ENCODE measurements at places on chromosomes 4 and X. TPM values are rescaled to one million over a fixed set of nuclear protein-coding genes. Genes with fewer than 3 reads are reported as not detected.

DNA sequence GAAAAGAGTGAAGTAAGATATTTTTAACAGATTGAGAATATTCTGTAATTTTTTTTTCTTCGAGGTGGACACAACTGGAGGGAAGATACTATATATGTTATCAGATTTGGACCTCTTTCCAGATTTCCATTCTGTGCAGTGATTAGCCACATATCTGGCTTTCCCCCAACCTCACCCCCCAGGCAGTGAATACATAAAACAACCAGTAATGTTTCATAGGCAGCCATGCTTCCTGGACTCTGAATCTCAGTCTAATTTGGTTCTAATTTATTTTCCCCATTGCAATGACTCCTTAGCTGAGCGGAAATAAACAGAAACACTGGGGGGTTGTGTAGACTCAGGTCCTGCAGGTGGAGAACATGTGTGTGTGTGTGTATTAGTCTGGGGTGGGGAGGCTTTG is 226.5 kb downstream of the FBXW7 start:
- DNase-seq: no peak
- H3K4me3 ChIP-seq: no peak overlapping the region
- no peaks in the 10 kb centered on the region for H3K36me3 ChIP-seq
- no peaks in the 10 kb centered on the region for H3K27me3 ChIP-seq

DNA sequence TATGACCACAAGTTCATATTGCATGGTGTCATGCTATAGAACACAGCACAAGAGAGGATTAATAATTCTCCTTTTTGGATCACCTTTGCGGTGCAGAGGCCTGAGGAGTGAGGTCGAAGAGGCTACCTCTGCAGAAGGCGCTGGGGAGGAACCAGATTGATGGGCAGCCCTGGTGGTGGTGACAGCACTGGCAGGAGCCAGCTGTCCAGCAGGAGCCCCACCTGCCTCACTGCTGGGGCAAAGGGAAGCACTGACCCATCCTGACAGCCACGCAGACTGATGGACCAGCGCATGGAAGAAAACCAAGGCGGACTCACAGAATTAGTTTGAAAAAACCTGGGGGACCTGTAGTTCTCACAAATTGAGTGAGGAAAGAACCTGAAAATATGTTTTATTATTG is 50.9 kb downstream of the COX18 start:
- no peak for DNase-seq
- H3K27me3 ChIP-seq: no peaks in the 10 kb centered on the region
- H3K27ac ChIP-seq: no peak overlapping the region

DNA sequence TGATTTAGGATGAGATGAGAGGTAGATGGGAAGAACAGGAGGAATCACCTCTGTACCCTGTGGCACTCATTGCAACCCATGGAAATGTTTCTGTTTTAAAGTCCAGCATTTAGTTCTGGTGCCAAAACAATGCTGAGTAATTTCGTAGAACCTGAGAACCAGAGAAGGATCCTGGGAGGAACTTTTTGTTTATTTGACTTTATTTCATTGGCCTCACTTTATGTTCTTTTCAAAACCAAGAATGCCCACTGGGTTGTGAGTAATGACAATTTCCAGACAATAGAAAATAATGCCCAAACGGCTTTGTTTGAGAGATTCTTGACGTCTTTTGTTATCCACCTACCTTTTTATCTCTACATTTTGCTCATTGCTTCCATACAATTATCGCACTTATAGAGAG is 111.3 kb downstream of the SHROOM3 start:
- no peaks in the 10 kb centered on the region for H3K36me3 ChIP-seq
- no peak overlapping the region for H3K4me3 ChIP-seq
- H3K27me3 ChIP-seq: no peaks in the 10 kb centered on the region
- DNase-seq: no peak
- peaks cover 10% of the 10 kb centered on the region for H3K4me1 ChIP-seq

DNA sequence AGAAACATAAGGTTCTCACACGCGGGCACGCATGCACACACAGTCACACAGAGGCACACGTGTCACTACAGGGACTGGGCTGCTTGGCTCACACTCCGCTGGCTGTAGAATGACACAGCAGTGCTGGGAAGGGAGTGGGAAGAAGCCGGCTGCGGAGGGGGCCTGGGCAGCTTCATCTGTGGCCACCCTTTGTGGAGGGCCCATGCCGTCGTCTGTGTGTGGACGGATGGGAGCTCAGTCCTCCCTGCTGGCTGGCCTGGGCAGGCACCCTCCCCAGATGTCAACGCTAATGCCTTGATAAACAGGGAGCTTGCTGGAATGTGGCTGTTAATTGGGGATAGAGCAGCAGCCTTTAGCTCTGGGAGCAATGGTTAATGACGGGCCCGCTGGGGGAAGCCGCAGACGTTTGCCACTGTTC is 621.1 kb downstream of the BCOR start:
- H3K27me3 ChIP-seq: no peaks in the 10 kb centered on the region
- H3K4me1 ChIP-seq: no peaks in the 10 kb centered on the region
- no peaks in the 10 kb centered on the region for H3K36me3 ChIP-seq
- H3K4me3 ChIP-seq: no peak overlapping the region

GRCh38 chrX:18985186-18985435 is 1.2 kb upstream of the PHKA2 start:
- H3K27ac ChIP-seq: peak overlapping the region; percentile 89
- H3K36me3 ChIP-seq: peaks cover 5% of the 10 kb centered on the region
- no peak for DNase-seq

DNA sequence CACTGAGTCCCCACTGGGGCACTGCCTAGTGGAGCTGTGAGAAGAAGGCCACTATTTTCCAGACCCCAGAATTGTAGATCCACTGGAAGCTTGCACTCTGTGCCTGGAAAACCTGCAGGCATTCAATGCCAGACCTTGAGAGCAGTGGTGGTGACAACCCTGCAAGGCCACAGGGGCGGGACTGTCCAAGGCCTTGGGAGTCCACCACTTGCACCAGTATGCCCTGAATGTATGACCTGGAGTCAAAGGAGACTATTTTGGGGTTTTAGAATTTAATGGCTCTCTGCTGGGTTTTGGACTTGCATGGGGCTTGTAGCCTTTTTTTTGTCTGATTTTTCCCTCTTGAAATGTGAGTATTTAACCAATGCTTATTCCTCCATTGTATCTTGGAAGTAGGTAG is 145.8 kb downstream of the MSN start:
- no peaks in the 10 kb centered on the region for H3K27me3 ChIP-seq
- no peaks in the 10 kb centered on the region for H3K4me1 ChIP-seq
- no peak overlapping the region for H3K27ac ChIP-seq
- no peak overlapping the region for H3K4me3 ChIP-seq

DNA sequence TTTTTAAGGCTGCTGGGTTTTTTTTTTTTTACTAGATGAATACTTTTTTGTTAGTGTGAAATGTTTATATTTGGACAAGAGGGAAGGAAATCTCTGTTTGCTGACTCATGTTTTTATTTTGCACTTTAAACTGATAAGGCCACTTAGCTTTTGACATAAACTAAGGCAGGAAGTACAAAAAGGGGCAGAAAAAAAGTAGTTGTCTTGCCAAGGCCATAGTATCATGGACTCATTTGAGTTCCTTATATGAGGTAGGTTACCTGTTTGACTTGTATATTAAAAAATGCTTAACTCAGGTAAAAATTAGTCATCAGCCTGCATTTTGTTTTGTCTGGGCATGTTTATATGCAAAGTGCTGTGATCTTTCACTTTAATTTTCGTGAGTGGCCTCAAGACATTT is 26.0 kb downstream of the SMAD1 start:
- no peak for DNase-seq
- H3K27me3 ChIP-seq: no peaks in the 10 kb centered on the region
- no peak overlapping the region for H3K4me3 ChIP-seq
- no peak overlapping the region for H3K27ac ChIP-seq
- H3K36me3 ChIP-seq: no peaks in the 10 kb centered on the region

DNA sequence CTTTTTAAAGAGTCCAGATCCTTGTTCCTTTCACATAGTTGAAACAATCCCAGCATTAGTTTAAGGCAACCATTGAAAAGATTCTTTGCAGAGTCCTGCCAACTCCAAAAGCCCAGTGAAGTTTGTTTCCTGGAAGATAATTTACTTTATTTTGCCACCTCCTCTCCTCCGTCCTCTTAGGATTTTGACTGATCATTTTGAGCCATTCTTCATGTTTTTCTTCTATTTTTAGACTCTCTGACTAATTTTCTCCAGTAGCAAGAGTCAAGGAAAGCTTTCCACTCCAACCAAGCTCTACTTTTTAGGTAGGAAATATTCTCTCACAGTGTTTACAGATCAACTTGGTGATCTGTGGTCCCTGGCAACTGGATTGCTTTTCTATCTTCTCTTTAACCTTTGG is 10.3 kb downstream of the NCBP2L start:
- no peak overlapping the region for H3K4me3 ChIP-seq
- no peak overlapping the region for H3K27ac ChIP-seq
- no peaks in the 10 kb centered on the region for H3K36me3 ChIP-seq

DNA sequence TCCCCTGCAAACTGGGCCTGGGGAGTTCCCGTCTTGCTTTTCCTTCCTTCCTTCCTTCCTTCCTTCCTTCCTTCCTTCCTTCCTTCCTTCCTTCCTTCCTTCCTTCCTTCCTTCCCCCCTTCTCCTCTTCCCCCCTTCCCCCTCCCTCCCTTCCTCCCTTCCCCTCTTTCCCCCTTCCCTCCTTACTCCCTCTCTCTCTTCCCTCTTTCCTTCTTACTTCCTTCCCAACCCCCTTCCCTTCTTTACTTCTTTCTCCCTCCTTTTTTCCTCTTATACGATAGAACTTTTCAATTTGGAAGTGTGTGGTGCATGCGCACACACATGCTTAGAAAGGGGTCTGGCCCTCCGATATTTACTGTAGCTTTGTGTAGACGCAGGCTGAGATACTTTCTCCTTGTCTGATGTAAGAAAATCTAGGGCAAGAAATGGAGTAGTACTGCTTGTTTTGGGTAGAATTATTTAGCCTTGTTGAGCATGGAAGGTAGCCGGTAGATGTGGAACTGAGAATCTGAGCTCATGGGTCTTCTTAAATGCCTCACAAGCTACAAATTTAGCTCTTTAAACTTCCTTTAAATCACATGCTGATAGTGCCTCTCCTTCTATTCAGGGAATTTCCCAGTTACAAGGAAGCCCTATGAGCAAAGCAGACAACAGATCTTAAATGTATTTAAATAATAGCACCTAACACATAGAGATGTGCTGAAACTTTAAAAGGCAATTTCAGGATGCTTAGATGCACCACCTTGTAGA is 189.6 kb downstream of the GPAT3 start:
- no peak overlapping the region for H3K4me3 ChIP-seq
- DNase-seq: no peak
- no peak overlapping the region for H3K27ac ChIP-seq
- H3K27me3 ChIP-seq: no peaks in the 10 kb centered on the region
- no peaks in the 10 kb centered on the region for H3K36me3 ChIP-seq

- H3K27me3 ChIP-seq: no peaks in the 10 kb centered on the region
- no peak overlapping the region for H3K4me3 ChIP-seq
- no peak for DNase-seq
- H3K4me1 ChIP-seq: no peaks in the 10 kb centered on the region
- H3K27ac ChIP-seq: no peak overlapping the region
Measured at GRCh38 chrX:16714504-16714903, 2.0 kb upstream of the CTPS2 start.

DNA sequence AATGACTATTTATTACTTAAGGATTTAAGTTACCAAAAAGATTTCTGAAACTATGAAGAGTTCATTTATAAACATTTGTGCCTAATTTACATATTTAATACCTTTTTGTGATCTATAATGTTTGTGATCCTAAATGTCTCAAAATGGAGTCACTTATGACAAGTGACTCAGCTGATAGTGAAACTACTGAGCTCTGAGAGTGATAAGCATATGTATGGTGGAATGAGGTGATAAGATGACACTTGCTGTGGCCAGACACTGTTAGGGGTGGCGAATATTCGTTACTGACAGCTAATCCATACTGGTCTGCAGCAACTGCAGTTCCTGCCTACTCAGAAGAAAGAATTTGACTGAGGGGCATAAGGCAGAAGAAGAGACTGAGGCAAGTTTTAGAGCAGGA is 5.5 kb upstream of the NXF3 start:
- no peak overlapping the region for H3K27ac ChIP-seq
- H3K4me1 ChIP-seq: no peaks in the 10 kb centered on the region
- DNase-seq: no peak
- H3K4me3 ChIP-seq: no peak overlapping the region

GRCh38 chr4:789571-790465 is 36.1 kb downstream of the CPLX1 start:
- no peaks in the 10 kb centered on the region for H3K36me3 ChIP-seq
- H3K4me3 ChIP-seq: no peak overlapping the region
- H3K27me3 ChIP-seq: peaks cover 81% of the 10 kb centered on the region
- no peak overlapping the region for H3K27ac ChIP-seq

DNA sequence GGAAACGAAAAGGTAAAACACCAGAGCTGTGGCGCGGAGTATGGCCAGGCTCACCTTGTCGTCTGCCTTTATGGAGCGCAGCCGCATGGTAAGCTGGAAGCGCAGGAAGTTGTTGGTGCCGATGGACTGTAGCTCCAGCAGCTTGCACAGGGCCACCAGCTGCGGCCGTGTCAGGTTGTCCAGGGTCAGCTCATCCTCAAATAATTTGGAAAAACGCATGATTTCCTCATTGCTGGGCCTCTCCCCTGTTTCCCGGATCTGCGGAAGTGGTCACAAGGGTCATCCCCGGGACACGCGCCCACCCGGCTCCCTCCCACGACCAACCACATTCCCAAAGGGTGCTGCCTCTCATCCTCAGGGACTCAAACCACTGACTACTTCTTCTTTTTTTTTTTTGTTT is 23.3 kb downstream of the LETM1 start:
- H3K4me3 ChIP-seq: no peak overlapping the region
- H3K36me3 ChIP-seq: peaks cover 83% of the 10 kb centered on the region
- DNase-seq: no peak
- H3K4me1 ChIP-seq: no peaks in the 10 kb centered on the region
- H3K27ac ChIP-seq: no peak overlapping the region

DNA sequence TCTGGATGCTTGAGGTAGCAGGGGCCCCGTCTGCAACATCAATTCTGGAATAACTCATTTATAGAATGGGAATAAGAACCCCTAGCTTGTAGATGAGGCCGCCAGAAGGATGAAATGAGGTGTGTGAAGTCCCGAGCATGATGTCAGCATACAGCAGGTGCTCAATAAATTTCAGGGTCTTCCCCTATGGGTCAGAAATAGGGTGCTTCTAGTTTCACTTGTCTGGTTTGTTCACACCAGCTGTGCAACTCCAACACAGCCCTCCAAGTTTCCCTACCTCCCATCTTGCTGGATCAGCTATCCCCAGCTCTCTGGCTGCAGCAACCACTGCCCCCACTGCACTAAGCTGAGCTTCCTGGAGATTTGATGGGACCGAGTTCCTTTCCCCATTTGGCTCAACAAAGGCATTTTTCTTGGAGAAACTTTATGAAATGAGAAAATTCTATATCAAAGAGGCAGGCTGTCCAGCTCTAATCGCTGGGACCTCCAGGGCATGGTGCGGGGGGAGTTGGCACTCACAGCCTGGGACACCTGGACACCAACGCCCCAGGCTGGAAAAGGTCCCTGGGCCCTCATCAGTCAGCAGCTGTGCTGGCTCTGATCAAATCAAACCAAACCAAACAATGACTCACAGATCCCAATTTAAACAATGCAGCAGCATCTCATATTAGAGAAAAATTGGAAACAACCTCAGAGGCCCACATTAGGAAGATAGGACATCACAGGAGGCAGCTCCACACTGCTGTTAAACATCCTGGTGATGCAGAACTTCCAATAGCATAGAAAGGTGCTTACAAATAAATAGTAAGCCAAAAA is 13.3 kb downstream of the SLC2A9 start:
- no peak for DNase-seq
- H3K27me3 ChIP-seq: no peaks in the 10 kb centered on the region
- H3K4me3 ChIP-seq: no peak overlapping the region
- H3K27ac ChIP-seq: peak overlapping the region; percentile 44
- H3K36me3 ChIP-seq: no peaks in the 10 kb centered on the region

The P2RY10 gene
- total RNA-seq: 1.2 TPM

The GABRE gene
- 33.8 TPM for total RNA-seq

The TMEM271 gene
- total RNA-seq: not detected

The CT83 gene
- not detected for total RNA-seq

The MORF4L2 gene
- 166 TPM for total RNA-seq

The MMRN1 gene
- 42.6 TPM for total RNA-seq

The KLHL13 gene
- 3.9 TPM for total RNA-seq

The BANK1 gene
- total RNA-seq: 12.2 TPM

The PRSS12 gene
- 8.5 TPM for total RNA-seq

Data from lower lobe of right lung (tissue), 2 donors.